ENCODE measurements at places on chromosomes 2 and 18. TPM values are rescaled to one million over a fixed set of nuclear protein-coding genes. Genes with fewer than 3 reads are reported as not detected.

Gene CRYGD
- not detected for total RNA-seq

Gene TMEM185B
- 29.3 TPM for total RNA-seq

DNA sequence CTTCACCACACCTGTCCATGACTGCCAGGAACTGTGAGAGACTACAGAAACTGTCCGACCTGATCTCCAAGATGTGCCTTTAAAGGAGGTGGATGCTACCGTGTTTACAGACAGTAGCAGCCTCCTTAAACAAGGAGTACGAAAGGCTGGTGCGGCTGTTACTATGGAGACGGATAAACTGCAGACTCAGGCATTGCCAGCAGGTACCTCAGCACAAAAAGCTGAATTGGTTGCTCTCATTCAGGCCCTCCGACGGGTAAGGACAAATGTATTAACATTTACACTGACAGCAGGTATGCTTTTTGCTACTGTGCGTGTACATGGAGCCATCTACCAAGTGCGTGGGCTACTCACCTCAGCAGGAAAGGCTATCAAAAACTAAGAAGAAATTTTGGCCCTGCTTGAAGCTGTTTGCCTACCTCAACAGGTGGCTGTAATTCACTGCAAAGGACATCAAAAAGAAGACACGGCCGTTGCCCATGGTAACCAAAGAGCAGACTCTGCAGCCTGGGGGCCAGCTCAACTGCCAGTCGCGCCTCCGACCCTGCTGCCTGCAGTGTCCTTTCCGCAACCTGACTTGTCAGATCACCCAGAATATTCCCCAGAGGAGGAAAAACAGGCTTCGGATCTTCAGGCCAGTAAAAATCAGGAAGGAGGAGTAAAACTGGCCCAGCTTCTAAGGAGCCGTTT lies 30.9 kb downstream of the SKA1 start:
- H3K36me3 ChIP-seq: no peaks in the 10 kb centered on the region
- H3K27me3 ChIP-seq: no peaks in the 10 kb centered on the region
- H3K4me3 ChIP-seq: no peak overlapping the region

DNA sequence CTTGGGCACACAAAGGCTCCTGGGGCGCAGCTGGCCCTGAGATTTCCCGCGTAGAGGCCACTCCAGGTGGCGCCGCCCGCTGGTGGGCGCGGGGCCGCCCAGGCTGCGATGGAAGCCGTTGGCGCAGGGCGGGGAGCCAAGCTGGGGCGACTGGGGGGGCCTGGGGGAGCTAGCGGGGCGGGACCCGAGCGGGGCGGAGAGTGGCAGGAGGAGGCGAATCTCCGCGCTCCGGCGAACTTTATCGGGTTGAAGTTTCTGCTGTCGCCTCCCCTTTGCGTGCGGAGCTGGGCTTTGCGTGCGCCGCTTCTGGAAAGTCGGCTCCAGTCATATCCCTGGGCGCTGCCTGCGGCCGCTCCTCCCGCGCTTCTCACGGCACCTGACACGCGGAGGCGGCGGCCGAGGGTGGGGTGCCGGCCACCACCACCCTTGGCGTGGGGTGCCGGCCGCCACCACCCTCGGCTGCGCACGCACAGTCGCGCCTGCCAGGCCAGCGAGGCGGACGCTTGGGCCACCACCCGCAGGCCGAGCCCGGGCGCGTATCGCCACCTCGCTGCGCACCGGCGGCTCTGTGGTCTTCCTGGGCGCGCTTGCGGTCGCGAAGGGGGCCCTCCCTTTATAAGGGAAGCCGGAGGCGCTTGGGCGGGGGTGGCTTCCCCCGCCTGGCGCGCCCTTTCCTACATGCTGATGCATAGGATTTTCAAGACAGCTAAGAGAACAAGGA lies 919 bp upstream of the CYP1B1 start:
- no peaks in the 10 kb centered on the region for H3K27me3 ChIP-seq
- peaks cover 48% of the 10 kb centered on the region for H3K4me1 ChIP-seq
- peak overlapping the region; percentile 83 for H3K27ac ChIP-seq
- DNase-seq: peak; percentile 83

GRCh38 chr2:167992278-167992677 lies 255.1 kb downstream of the STK39 start:
- no peak for DNase-seq
- H3K27me3 ChIP-seq: no peaks in the 10 kb centered on the region
- H3K4me1 ChIP-seq: no peaks in the 10 kb centered on the region
- H3K36me3 ChIP-seq: no peaks in the 10 kb centered on the region
- H3K27ac ChIP-seq: no peak overlapping the region
- H3K4me3 ChIP-seq: no peak overlapping the region

DNA sequence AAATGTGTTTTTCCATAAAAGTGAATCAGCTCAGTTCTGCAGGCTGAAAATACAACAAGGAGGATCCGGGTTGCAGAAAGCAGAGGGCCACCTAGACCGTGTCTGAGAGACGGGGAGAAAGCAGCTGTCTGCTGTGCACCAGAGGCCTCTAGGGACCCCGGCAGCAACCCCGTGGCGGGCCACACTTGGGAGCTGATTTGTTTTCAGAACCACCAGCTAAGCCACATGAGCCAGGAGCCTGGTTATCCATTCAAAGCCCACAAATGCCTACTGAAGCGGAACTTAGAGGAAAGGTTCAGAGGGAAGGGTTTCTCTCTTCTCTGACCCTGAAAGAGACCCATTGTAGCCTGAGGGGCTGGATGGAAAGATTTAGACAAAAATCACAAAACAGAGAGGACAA lies 28.4 kb upstream of the ID2 start:
- no peak overlapping the region for H3K27ac ChIP-seq
- no peaks in the 10 kb centered on the region for H3K4me1 ChIP-seq
- H3K27me3 ChIP-seq: no peaks in the 10 kb centered on the region
- no peak for DNase-seq
- H3K4me3 ChIP-seq: no peak overlapping the region
- no peaks in the 10 kb centered on the region for H3K36me3 ChIP-seq

DNA sequence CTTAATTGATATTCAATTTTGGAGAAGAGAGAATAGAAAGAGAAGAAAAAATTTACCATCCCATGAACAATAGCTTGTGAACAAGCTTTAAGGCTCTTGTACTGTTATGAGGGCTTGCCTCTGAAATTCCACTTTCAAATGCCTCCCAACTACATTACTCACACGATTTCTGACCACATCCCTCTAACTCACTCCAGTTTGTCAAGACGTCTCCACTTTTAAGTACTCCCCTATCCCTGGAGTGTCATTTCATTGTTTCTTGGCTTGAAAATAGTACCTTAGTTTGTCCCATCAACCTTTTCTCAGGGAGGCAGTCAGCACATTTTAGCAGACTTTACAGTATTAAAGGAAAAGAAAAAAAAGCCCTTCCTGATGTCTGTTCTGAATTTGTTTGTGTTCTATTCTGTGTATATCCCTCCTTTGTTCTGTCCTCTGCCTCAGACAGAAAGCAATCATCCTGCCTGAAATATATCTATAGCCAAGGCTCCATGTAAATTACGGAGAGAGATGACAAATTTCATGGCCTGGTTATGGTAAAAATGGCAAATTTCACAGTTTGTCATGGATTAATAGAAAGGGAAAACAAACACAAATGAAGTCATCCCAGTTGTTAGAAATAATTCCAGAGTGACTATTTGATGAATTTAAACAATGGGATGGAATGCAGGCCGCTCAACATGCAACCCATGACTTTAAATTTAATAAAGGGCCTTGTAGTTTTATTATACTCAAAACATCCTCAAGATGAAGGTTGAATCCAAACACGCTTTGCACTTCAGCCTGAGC lies 228.8 kb downstream of the ETAA1 start:
- no peak overlapping the region for H3K4me3 ChIP-seq
- no peaks in the 10 kb centered on the region for H3K36me3 ChIP-seq
- no peak for DNase-seq
- H3K27me3 ChIP-seq: no peaks in the 10 kb centered on the region

GRCh38 chr2:100393362-100393761 lies 24.1 kb downstream of the CHST10 start:
- DNase-seq: no peak
- H3K4me1 ChIP-seq: no peaks in the 10 kb centered on the region
- H3K27me3 ChIP-seq: no peaks in the 10 kb centered on the region
- H3K27ac ChIP-seq: no peak overlapping the region
- peaks cover 27% of the 10 kb centered on the region for H3K36me3 ChIP-seq

DNA sequence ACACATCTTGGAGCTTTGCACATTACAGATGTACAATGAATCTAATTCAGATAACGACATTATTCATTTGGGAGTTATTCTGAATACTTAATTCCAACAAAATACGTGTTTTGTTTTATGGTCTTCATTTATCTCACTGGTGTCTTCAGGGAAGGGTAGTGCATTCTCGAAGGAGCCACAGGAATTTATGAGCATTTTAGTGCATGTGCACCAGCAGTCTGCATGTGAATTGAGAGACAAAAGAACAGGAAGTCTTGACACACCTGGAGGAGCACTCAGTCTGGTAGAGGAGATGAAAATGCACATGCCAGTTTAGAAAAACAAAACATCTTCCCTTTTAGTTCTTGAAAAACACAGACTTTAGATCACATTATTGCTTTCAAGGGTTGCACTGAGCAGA lies 228.7 kb downstream of the LRATD1 start:
- H3K27ac ChIP-seq: no peak overlapping the region
- DNase-seq: no peak
- no peaks in the 10 kb centered on the region for H3K27me3 ChIP-seq
- no peaks in the 10 kb centered on the region for H3K36me3 ChIP-seq

- DNase-seq: no peak
- H3K27ac ChIP-seq: no peak overlapping the region
These were observed 92.4 kb upstream of the RMDN2 start for GRCh38 chr2:37832590-37833197.

DNA sequence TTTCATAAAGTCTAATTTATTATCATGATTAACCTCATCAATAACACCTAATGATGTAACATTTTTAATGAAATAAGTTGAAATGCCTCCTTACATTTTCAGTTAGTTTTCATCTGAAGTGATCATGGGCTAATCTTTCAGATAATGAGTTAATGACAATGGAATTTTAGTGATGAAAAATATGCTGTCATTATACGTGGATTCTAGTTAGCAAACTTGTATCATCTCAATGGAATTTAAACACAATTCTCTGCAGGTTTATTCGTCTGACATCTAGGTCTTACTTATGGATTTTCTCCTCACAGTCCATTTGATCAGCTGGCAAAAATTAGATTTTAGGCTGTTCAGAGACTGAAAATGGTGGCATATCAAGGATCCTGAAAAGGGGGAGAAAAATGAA lies 885.0 kb downstream of the SLC4A3 start:
- no peaks in the 10 kb centered on the region for H3K36me3 ChIP-seq
- H3K27me3 ChIP-seq: no peaks in the 10 kb centered on the region
- DNase-seq: no peak
- H3K27ac ChIP-seq: no peak overlapping the region
